ENCODE measurements at places on chromosomes 1 and 21.
A peak's percentile ranks its signal among the peaks of the same experiment; 100 is the strongest.

DNA sequence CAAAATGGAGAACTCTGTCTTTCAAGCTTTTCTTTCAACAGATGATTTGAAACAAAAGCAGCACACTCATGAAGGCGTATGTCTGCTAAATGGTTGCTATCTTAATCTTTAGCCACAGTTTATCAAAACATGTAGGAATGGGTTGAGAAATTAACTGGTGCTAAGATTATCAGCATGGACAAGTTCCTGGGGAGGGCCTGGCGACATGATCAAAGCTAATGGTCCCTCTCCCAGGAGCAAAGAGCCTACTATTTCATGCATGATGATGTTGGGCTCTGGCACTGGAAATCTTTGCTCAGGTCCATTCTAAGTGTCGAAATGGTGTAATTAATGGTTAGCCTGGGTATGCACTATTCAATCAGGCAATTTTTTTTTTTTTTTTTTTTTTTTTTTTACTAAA, 91.7 kb downstream of the SLC45A1 start:
- no peak for DNase-seq

DNA sequence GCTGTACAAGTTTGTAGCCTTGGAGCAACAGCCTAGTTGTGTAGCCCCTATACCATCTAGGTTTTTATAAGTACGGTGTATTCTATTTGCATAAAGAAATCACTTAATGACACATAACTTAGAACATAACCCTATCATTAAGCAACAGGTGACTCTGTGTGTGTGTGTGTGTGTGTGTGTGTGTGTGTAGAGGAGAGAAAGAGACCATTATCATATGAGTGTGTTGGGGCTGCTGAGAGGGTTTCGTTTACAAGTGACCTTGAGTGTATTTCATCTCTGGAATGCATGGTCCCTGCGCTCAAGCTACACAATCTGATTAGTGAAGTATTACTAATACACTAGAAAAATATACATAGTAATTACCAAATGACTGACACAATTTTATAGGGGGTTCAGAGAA, 115.1 kb downstream of the RABGAP1L start:
- no peak for DNase-seq

GRCh38 chr1:234871039-234871709, 257.5 kb downstream of the TOMM20 start:
- DNase-seq = no peak

- no peak for DNase-seq
Observed at GRCh38 chr1:119467219-119467618, 39.8 kb upstream of the HSD3B1 start.

GRCh38 chr1:98410082-98410481, 251.4 kb upstream of the SNX7 start:
- no peak for DNase-seq

DNA sequence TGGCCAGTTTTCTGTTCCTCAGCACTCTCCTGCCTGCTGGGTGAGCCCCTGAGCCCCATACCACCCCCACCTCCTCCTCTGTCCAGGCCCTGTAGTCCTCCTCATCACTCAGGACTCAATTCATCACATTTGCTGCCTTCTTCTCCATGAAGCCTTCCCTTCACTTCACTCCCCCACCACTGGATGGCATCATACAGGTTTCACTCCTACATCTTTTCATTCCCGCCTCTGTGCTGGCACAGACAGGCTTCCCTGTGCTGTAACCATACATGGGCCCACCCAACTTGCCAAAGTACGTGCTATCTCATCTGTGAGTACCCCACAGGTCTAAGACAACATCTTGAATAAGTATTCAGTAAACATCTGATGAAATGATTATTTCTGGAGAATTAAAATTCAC, 56.9 kb downstream of the SLC45A1 start:
- DNase-seq = peak; percentile 45
